Aortic smooth muscle cell (primary cell): ENCODE measurements at places on chromosomes 6 and 20. TPM values are rescaled to one million over a fixed set of nuclear protein-coding genes. Genes with fewer than 3 reads are reported as not detected.

DSP gene
- 0.25 and 0.53 TPM in 2 replicates for total RNA-seq

TNF gene
- total RNA-seq = not detected in 2 replicates

IRF4 gene
- under 0.01 TPM in 1 of 2 replicates, not detected in the other for total RNA-seq

SLC17A9 gene
- 8.1 and 14.1 TPM in 2 replicates for total RNA-seq

CRIP3 gene
- total RNA-seq = 0.13 and 0.19 TPM in 2 replicates

FAM229B gene
- 35.8 and 45.7 TPM in 2 replicates for total RNA-seq

BTN1A1 gene
- total RNA-seq = under 0.01 TPM in 1 of 2 replicates, not detected in the other

RIPPLY2 gene
- not detected in 2 replicates for total RNA-seq

TRIM31 gene
- total RNA-seq = not detected in 2 replicates

CYP24A1 gene
- total RNA-seq = not detected in 2 replicates

ISM1 gene
- 0.06 and 0.66 TPM in 2 replicates for total RNA-seq

PFDN6 gene
- total RNA-seq = 38.6 and 53.1 TPM in 2 replicates

IFT52 gene
- 49.4 and 52.4 TPM in 2 replicates for total RNA-seq

OTOR gene
- not detected in 2 replicates for total RNA-seq

HLA-DRB1 gene
- 0.13 TPM in 1 of 2 replicates, not detected in the other for total RNA-seq

PRPF6 gene
- total RNA-seq = 80.3 and 82.0 TPM in 2 replicates

NCOA3 gene
- 39.1 and 42.5 TPM in 2 replicates for total RNA-seq

SRSF12 gene
- total RNA-seq = under 0.01 TPM in 2 replicates

HFE gene
- total RNA-seq = 16.8 and 18.8 TPM in 2 replicates

NFATC2 gene
- total RNA-seq = 0.26 and 0.37 TPM in 2 replicates

POLR1C gene
- 20.0 and 26.4 TPM in 2 replicates for total RNA-seq

CTAGE9 gene
- total RNA-seq = not detected in 2 replicates

RIMS4 gene
- 0.06 TPM in 1 of 2 replicates, not detected in the other for total RNA-seq

OR2B6 gene
- total RNA-seq = not detected in 2 replicates

CST4 gene
- total RNA-seq = 0.26 and 0.31 TPM in 2 replicates

RNF182 gene
- total RNA-seq = 0.06 and 0.40 TPM in 2 replicates

SNAP25 gene
- 0.40 and 1.7 TPM in 2 replicates for total RNA-seq

TAGAP gene
- total RNA-seq = not detected in 2 replicates

SULF2 gene
- total RNA-seq = 5.0 and 5.5 TPM in 2 replicates

SLC12A5 gene
- 0.06 TPM in 1 of 2 replicates, not detected in the other for total RNA-seq

KCNG1 gene
- total RNA-seq = 0.13 TPM in 1 of 2 replicates, not detected in the other

TMEM170B gene
- total RNA-seq = 1.8 and 1.9 TPM in 2 replicates

BPIFB4 gene
- total RNA-seq = not detected in 2 replicates
